ENCODE measurements at places on chromosomes 3 and 15.

GRCh38 chr15:79849789-79850188, 47.0 kb downstream of the MTHFS start:
- peak; percentile 64 for DNase-seq

DNA sequence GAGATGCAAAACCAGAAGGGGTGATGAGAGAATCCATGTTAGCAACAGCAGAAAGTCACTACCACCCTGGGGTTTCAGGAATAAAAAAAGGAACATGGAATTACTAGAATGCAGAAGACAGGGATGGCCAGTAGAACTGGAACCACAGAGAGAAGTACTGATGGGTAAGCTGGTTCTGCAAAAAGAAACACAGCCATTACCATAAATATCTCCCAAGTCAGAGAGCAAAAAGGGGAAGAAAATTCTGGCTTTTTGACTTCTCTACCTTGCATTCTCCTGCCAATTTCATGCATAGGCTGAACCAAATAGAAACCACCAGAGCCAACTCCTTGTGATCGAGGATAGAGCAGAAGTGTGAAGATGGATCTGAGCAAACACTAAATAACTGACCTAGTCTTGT, 550.4 kb upstream of the NAALADL2 start:
- no peak for DNase-seq

- DNase-seq: peak; percentile 44
These were observed 19.3 kb downstream of the IQSEC1 start for GRCh38 chr3:13053893-13054292.

- no peak for DNase-seq
These were observed 65.5 kb upstream of the FILIP1L start for GRCh38 chr3:100179692-100180349.

GRCh38 chr3:192273697-192274010, 453.7 kb downstream of the FGF12 start:
- DNase-seq: no peak

- DNase-seq: no peak
These were observed 19.9 kb upstream of the TNFAIP8L3 start for GRCh38 chr15:51114437-51115119.

DNA sequence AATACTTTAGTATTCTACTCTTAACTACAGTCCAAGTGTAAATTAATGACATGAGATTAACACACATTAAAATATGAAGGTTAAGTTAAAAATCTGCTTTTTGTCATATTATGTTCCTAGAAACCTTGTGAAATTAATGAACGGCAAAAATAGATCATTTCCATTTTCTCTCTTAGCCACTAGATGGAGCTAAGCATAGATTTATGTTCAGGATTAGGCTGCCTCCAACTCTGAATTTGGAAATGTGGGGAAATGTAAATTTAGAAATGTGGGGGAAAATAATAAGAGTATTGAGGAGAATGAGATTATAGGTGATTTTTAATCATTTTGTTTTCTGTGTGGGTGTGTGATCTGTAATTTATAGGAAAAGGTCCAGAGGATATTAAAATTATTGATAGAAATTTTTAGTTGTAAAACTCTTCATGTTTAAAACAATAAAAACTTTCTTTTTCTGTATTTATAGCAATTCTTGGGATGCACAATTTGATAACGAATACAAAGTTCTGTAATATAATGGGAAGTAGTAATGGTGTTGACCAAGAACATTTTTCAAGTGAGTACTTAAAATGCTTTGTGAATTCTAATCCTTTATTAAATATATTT, 59.2 kb downstream of the TMOD3 start:
- no peak for DNase-seq

- no peak for DNase-seq
These were observed 4.8 kb upstream of the FBXW12 start for GRCh38 chr3:48367201-48367600.

GRCh38 chr15:66619152-66619903, 53.5 kb upstream of the LCTL start:
- peak; percentile 51 for DNase-seq

DNA sequence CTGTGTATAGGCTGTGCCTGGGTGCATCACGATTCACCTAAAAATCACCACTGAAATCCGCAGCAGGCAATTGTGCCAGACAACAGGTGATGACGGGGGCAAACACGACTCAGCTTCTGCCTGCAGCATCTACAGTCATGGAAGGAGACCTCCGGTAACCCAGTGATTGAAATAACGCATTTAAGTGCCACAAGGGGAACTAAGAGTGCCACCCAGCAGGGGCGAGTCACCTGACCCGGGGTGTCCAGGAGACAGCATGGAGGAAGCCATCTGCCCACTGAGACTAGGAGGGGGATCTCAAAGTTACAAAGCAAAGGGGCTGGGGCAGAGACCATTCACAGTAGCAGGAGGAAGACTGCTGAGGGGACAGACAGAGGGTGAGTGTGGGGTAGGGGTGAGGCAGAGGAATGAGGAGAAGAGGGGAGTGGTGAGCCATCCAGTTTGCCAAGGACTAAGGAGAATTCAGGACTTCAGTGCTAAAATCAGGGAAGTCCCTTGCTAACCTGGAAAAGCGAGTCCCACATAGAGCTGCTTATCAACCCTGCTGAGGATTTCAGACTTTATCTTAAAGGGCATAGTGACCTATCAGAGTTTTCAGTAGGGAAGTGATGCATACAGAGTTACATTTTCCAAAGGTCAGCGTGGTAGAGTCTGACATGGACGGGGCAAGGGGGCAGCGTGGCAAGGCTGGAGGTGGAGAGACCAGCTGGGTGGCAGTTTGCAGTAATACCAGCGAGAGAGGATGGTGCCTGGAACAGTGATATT, 256.7 kb upstream of the HES1 start:
- no peak for DNase-seq

DNA sequence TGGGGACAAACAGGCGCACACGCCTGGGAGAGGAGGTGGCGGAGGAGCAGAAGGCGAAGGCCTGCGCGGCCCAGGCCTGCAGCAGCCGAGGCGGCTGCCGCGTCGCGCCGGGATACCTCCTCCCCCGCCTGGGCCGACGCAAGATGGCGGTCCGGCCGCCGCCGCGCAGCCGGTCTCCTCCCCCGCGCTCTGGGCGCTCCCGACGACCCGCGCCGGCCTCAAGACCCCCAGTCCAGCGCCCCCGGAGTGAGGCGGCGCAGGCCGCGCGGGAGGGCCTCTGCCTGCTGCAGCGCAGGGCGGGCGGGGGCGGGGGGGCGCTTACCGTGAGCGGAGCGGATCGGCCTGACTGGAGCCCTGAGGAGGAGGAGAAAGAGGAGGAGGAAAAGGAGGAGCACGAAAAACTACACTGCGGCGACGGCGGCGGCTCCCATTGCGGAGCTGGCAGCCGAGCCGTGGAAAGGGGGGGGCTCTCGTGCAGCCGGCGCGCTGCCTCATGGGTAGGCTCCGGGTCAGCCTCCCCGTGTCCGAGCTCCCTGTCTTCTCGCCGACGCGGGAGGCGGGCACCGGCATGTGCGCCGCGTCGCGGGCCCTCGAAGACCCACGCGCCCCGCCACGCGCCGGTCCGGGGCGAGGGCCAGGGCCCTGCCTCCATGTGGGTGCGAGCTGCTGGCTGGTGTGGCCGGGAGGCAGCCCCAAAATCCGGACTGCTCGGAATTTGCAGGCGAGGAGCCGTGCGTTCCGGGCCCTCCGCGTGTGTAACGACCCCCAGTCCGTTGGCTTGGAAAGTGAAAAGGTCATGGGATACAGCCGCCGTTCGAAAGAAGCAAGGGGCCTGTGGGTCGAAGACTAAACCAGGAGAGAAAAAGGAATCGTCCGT, at the start of gene ZNF280D:
TSS of gene ZNF280D (minus strand) at position 374 of the 877 bp plus-strand sequence. CDS start 26,400 bp downstream, outside the sequence.
- DNase-seq: peak; percentile 92

DNA sequence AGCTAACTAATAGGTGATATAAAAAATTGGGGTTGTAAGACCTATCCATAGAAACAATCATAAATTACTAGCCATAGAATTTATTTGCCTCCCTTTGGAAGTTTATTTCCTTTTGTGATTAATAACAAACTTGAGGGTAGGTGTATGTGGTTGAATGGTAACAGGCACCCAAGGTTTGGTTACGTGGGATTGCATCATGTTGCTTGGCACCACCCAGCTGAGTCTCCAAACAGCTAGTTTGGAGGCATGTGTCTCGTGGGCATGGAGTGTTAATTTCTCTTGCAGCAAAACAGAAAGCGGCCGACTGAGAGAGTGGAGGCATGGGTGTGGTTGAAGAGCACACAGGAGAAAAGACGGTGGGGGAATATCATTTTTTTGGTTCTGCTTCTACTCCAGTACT, 441.4 kb downstream of the CNTN4 start:
- no peak for DNase-seq

- no peak for DNase-seq
These were observed 64.5 kb downstream of the LRTM1 start for GRCh38 chr3:54863366-54863765.

GRCh38 chr3:156536524-156537316, 18.2 kb downstream of the SSR3 start:
- DNase-seq: no peak

DNA sequence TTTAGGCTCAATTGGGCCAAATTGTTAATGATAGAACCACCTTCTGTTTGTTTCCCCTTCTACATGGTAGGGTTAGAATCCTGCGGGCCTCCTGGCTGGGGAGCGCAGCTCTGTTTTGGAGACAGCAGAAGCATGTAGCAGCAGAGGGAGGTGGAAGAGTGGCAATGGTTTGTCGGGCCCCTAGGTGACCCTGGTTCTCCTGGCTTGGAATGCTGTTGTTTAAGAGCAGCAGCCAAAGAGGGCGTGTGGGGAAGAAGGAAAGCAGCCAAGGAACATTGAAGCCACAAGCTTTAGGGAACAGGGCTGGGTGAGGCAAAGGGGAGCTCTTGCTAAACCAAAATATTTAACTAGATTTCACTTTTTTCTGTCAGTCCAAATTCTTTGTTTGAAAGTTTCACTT, 213.7 kb upstream of the NR2E3 start:
- DNase-seq: no peak

- no peak for DNase-seq
These were observed 62.5 kb downstream of the LRTM1 start for GRCh38 chr3:54865316-54865715.

- DNase-seq: no peak
These were observed 213.1 kb downstream of the FOXP1 start for GRCh38 chr3:71370467-71370866.

DNA sequence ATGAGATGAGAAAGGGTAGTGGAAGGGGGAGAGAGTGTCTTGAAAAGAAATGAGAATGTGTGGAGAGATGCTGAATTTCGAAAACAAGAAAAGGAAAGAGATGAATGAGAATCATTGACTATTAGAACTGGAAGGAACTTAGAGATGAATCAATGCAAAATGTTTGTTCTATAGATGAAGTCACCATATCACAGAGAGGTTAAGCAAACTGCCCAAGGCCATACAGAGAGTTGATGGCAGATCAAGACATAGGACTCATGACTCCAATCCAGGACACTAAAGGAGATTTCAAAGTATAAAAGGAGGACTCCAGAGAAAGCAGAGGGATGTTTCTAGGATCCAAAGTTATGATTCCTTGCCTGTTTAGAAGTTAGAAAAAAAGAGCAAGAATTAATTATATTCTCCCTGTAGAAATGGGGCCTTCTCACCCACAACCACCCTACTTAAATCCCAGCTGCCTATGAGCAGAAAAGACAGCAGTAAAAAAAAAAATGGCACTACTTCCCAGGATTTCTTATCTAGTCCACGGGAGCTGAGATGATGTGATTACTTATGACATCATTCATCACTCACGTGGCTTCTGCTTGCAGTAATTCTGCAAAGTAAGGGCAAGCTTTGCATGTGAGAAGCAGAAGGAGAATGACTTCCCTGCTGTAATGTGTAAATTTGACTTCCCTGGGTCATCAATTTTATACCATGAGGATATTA, 210.8 kb upstream of the MRPL3 start:
- no peak for DNase-seq

GRCh38 chr3:111715911-111716523, 120.9 kb upstream of the ZBED2 start:
- no peak for DNase-seq

DNA sequence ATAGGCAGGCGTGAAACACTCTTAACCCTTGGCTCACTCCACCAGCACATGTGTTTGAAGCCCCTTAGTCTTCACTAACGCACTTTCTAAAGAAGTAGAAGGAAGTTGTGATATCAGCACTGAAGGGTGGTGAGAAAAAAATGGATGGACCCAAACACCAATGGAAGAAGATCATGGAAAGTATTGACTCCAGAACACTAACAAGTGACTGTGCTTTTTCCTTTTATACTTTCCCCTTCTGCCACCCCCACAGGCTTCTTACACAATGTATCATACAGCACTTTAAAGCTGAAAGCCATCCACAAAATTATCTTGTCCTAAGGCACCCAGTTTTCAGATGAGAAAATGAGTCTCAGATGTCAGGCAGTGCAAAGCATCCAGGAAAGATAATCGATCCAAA, 93.9 kb upstream of the PHLDB2 start:
- no peak for DNase-seq

DNA sequence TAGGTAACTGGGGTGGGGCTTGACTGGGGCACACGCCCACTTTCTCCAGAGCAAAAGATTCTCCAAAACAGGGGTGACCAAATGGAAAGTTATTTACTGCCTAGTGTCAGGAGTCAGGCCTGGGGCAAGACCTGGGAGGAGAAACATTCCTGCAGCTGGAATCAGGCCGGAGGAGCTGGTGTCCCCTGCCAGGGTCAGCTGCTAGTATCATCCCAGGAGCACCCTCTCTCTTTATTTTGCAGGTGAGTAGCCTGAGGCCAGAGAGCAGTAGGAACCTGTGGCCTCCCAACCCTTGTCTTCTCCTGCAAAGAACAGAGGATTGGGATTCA, 32.9 kb downstream of the DNAJB8 start:
- DNase-seq: no peak

- DNase-seq: no peak
These were observed 208.3 kb upstream of the RBMS3 start for GRCh38 chr3:29072611-29073010.

DNA sequence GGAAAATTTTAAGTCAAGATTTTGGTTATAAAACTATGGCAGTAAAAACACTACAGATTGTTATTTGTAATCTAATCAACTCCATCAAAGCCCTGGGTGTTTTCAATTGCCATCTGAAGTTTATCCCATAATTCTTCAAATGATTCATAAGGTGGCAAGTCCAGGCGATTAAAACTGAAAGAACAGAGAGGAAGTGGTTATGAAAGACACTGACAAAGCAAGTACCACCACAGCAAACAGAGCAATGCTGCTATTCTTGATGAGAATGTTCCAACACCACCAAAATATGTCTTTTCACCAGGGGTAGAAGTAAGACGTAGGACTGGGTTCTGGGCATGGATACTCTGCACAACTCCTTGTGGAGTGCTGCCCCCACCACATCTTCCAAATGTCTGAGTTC, 86.9 kb upstream of the PRTG start:
- no peak for DNase-seq

- DNase-seq: no peak
These were observed 117.9 kb downstream of the MECOM start for GRCh38 chr3:169545606-169546005.

DNA sequence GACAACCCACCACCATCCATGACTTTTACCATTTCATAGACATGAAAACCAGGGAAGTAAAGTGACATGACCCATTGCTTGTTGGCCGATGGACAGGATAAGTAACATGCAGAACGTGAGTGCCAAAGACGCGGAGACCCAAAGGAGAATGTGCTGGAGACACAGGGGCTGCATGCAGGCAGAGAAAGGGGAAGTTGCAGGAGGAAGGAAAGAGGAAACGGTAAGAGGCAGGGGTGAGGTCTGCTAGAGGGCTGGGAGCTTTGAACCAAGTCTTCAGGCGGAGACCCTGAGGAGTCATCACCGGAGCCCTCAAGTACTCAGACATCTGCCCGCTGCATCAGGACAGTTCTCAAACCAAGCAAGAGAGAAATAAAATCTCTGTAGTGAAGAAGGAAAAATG, 34.9 kb downstream of the MAGEF1 start:
- DNase-seq: peak; percentile 47

Measured in head of caudate nucleus (tissue), 42 donors.